ENCODE measurements at places on chromosomes 2 and 18. TPM values are rescaled to one million over a fixed set of nuclear protein-coding genes. Genes with fewer than 3 reads are reported as not detected.

- no peak overlapping the region for H3K27ac ChIP-seq
- H3K36me3 ChIP-seq: no peaks in the 10 kb centered on the region
- DNase-seq: no peak
- H3K27me3 ChIP-seq: peaks cover 1% of the 10 kb centered on the region
- H3K4me1 ChIP-seq: peaks cover 71% of the 10 kb centered on the region
- no peak overlapping the region for H3K4me3 ChIP-seq
These were observed 10.1 kb downstream of the ADAM17 start for GRCh38 chr2:9545502-9545901.

GRCh38 chr2:206127656-206128055 lies 31.6 kb downstream of the NDUFS1 start:
- no peaks in the 10 kb centered on the region for H3K27me3 ChIP-seq
- H3K36me3 ChIP-seq: peaks cover 28% of the 10 kb centered on the region
- H3K27ac ChIP-seq: no peak overlapping the region
- no peak overlapping the region for H3K4me3 ChIP-seq
- DNase-seq: no peak

DNA sequence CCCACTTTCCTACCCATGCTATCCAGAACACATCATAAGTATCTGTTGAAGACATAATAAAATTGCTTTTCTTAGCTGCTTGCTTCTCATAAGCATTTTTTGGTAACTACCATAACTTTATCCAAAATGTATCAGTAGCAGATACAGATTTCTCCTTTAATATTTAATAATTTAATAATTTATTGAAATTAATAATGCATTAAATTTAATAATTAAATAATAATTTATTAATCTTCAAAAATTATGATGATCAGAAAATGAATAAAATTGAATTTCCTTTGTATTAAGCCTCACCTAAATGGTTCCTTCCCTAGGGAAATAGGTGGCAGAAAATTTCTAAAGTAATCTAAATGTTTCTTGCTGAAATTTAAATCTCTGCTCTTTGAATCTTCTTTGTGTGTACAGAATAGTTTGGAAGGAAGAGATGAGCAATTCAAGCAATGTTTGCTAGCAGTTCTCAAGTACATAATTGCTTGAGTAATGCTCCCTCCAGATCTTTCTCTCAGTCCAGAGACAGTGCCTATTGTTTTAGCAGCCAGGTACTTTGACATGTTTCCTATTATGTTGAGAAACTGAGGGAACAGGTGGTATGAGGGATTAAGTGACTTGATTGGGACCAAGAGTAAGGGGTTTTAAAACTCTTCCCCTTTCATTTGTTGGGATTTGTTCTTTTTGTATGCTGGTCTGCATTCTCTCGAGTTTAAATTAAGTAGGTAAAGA lies 123.1 kb upstream of the CYP26B1 start:
- no peaks in the 10 kb centered on the region for H3K27me3 ChIP-seq
- DNase-seq: no peak
- H3K36me3 ChIP-seq: no peaks in the 10 kb centered on the region
- H3K27ac ChIP-seq: no peak overlapping the region

DNA sequence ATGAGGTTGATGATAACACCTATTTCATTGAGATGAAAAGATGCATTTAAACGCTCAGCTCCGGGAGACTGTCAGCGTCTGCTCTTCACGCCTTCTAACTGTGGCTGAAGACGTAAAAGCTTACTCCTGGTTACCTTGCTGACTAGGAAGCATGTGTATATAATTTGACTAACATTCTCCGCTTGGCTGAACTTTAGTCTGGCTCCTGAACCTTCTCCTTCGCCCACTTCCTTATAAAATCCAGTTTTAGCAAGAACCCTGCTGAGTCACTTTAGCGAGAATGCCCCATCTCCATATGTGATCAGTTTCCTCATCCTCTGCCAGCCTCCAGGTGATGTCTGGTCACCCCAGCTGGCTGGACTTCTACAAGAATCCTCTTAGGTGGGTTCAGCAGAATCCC lies 12.7 kb upstream of the CREG2 start:
- H3K27me3 ChIP-seq: peaks cover 3% of the 10 kb centered on the region
- H3K4me1 ChIP-seq: no peaks in the 10 kb centered on the region
- H3K36me3 ChIP-seq: no peaks in the 10 kb centered on the region
- H3K27ac ChIP-seq: no peak overlapping the region
- no peak for DNase-seq

DNA sequence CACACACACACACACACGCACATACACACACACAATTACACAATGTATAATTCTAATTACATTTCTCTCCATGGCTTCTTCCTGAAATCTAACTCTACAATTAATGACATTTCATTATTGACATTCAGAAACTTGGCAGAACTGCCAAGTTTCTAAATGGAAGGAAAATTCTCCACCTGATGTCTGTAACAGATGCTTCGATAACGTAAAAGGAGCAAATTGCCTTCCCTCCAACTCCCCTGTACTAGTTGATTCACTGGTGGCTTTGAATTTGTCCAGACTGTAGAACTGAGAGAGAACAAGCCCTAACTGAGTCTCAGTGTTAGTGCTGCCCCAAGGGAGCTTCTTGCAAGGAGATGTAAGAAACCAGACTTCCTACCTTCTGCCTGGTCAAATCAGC lies 255.1 kb upstream of the TMEM200C start:
- no peaks in the 10 kb centered on the region for H3K4me1 ChIP-seq
- no peak overlapping the region for H3K4me3 ChIP-seq
- H3K27ac ChIP-seq: no peak overlapping the region
- no peak for DNase-seq

- H3K36me3 ChIP-seq: peaks cover 4% of the 10 kb centered on the region
- no peak for DNase-seq
These were observed 36.0 kb downstream of the SMAD7 start for GRCh38 chr18:48914581-48915251.

GRCh38 chr2:221485503-221485870 lies 86.6 kb downstream of the EPHA4 start:
- no peak for DNase-seq
- no peak overlapping the region for H3K4me3 ChIP-seq
- peaks cover 3% of the 10 kb centered on the region for H3K4me1 ChIP-seq
- H3K36me3 ChIP-seq: peaks cover 15% of the 10 kb centered on the region
- no peak overlapping the region for H3K27ac ChIP-seq
- no peaks in the 10 kb centered on the region for H3K27me3 ChIP-seq

DNA sequence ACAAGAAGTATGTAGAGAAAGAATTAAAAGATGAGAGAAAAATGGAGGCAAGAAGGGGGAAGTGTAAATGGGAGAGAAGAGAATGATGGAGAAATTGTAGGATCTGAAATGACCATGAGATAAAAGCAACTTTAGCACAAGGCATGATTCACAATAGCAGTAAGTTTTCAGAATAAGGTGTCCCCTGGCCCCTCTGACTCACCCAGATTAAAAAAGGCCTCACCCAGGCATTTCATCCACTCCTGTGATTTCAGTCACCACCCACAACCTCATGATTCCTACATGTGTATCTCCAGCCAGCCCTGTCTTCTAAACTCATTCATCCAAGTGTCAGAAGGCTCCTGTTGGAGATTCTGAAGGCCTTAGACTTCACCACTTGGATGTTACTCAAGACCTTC lies 56.6 kb downstream of the SP100 start:
- no peak for DNase-seq
- peak overlapping the region; percentile 78 for H3K27ac ChIP-seq
- no peak overlapping the region for H3K4me3 ChIP-seq
- peaks cover 18% of the 10 kb centered on the region for H3K4me1 ChIP-seq
- peaks cover 44% of the 10 kb centered on the region for H3K36me3 ChIP-seq
- peaks cover 5% of the 10 kb centered on the region for H3K27me3 ChIP-seq

GRCh38 chr2:235577404-235578330 lies 83.8 kb downstream of the AGAP1 start:
- H3K4me3 ChIP-seq: no peak overlapping the region
- no peak for DNase-seq
- peaks cover 1% of the 10 kb centered on the region for H3K27me3 ChIP-seq
- no peaks in the 10 kb centered on the region for H3K36me3 ChIP-seq

- DNase-seq: no peak
- peaks cover 5% of the 10 kb centered on the region for H3K4me1 ChIP-seq
- no peak overlapping the region for H3K4me3 ChIP-seq
- no peaks in the 10 kb centered on the region for H3K36me3 ChIP-seq
These were observed 373.3 kb downstream of the IRS1 start for GRCh38 chr2:226426292-226426736.

DNA sequence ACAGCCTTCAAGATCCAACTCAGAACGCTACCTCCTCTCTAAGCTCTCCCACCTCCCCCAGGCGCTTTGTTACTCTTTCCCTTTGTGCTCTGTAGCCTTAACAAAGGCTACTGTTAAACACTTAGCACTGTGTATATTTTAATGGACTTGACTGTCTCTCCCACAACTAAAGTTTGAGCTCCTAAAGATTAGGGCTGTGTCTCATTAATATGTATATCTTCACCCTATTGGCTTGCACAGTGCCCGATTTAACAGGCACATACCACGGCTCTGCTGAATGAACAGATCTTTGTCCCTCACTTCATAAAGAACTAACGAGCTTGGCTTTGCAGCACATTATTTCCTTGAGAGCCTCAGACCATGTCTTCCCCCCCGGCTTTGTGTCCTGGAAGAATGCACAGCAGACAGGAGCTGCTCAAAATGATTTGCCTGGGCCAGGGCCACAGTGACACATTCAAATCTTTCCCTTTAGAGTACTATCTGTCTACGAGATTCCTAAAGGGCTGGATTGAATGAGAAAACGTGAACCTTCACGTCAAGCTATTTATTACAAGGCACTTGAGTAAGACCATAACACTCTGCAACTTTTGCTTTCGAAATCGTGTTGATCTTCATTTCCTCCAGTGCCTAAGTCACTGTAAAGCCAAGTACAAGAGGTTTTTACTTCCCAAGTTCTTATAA lies 22.1 kb downstream of the ABHD3 start:
- H3K36me3 ChIP-seq: no peaks in the 10 kb centered on the region
- peak; percentile 59 for DNase-seq
- H3K4me3 ChIP-seq: no peak overlapping the region
- peaks cover 1% of the 10 kb centered on the region for H3K27me3 ChIP-seq
- peaks cover 10% of the 10 kb centered on the region for H3K4me1 ChIP-seq

- H3K27ac ChIP-seq: no peak overlapping the region
- no peak for DNase-seq
- H3K4me1 ChIP-seq: peaks cover 6% of the 10 kb centered on the region
These were observed 70.5 kb upstream of the ZNF516 start for GRCh38 chr18:76565238-76566173.

DNA sequence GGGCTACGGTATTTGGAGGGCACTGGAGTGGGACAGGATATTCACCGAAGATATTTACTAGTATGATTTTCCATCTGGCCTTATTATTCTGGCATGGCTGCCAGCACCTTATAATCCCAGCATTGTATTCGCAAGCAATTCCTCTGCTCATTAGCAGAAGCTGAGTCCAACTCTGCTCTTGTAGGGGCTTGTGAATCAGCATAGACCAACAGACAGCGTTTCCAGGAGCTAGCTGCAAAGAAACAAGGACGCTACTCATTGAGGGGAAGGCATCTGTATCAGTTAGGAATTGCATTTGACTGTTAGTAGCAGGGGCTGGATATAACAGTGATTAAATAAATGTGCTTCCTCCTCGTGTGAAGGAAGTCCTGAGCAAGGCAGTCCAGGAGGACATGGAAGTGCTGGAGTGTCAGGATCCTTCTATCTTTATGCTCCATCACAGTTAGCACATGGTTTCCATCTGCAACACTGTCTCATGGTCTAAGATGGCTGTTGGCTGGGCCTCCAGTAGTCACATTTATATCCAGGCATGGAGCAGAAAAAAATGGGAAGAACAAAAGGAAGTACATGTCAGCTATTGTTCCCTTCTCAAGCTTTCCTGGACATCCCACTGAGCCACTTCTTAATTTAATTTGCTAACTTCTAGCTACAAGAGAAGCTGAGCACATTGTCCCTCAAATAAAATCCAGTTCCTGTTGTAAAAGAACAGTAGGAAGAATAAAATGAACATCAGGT lies 214.1 kb downstream of the C1D start:
- H3K4me3 ChIP-seq: no peak overlapping the region
- DNase-seq: no peak
- H3K36me3 ChIP-seq: no peaks in the 10 kb centered on the region
- H3K27me3 ChIP-seq: peaks cover 15% of the 10 kb centered on the region
- H3K27ac ChIP-seq: no peak overlapping the region

- DNase-seq: no peak
- peaks cover 6% of the 10 kb centered on the region for H3K36me3 ChIP-seq
- H3K27ac ChIP-seq: no peak overlapping the region
- H3K27me3 ChIP-seq: no peaks in the 10 kb centered on the region
These were observed 125.6 kb downstream of the CTNNA2 start for GRCh38 chr2:79638410-79638809.

- H3K4me3 ChIP-seq: no peak overlapping the region
- H3K36me3 ChIP-seq: no peaks in the 10 kb centered on the region
- H3K27ac ChIP-seq: no peak overlapping the region
- H3K27me3 ChIP-seq: peaks cover 3% of the 10 kb centered on the region
- H3K4me1 ChIP-seq: peaks cover 13% of the 10 kb centered on the region
These were observed 2.1 kb upstream of the SPIRE1 start for GRCh38 chr18:12659904-12660605.

DNA sequence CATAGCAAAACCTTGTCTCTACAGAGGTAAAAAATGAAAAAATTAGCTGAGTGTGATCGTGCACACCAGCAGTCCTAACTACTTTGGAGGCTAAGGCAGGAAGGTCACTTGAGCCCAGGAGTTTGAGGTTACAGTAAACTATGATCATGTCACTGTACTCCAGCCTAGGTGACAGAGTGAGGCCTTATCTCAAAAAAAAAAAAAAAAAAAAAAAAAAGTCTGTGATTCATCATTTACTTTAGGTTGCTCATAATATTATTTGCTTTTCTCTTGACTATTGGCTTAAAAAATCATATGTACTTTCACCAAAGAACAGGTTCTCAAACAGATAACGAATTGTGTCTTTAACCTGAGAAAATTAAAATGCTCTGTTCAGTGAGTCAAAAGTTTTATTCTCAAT lies 129.1 kb downstream of the MYO3B start:
- no peak for DNase-seq
- no peak overlapping the region for H3K27ac ChIP-seq
- no peak overlapping the region for H3K4me3 ChIP-seq
- H3K36me3 ChIP-seq: no peaks in the 10 kb centered on the region
- H3K4me1 ChIP-seq: no peaks in the 10 kb centered on the region

DNA sequence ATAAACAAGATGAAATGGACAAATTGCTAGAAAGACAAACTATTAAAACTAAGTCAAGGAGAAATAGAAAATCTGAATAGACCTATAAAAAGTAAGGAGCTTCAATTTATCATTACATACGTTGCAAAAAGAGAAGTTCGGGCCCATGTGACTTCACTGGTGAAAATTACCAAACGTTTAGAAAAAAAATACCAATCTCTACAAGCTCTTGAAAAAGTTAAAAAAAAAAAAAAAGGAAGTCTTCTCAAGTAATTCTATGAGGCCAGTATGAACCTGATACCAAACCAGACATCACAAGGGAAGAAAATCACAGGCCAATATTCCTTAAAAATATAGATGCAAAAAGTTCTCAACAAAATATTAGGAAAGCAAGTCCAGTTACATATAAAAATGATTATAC lies 20.2 kb upstream of the ACVR2A start:
- H3K27me3 ChIP-seq: peaks cover 8% of the 10 kb centered on the region
- no peak overlapping the region for H3K4me3 ChIP-seq
- no peaks in the 10 kb centered on the region for H3K4me1 ChIP-seq
- no peak for DNase-seq

- peaks cover 35% of the 10 kb centered on the region for H3K4me1 ChIP-seq
- H3K4me3 ChIP-seq: peak overlapping the region; percentile 99
- peaks cover 17% of the 10 kb centered on the region for H3K27me3 ChIP-seq
- peaks cover 6% of the 10 kb centered on the region for H3K36me3 ChIP-seq
- no peak for DNase-seq
These were observed 726 bp upstream of the SS18 start for GRCh38 chr18:26091047-26091630.

GKN1 gene
- polyA plus RNA-seq: not detected

FAP gene
- not detected for polyA plus RNA-seq

LRP1B gene
- polyA plus RNA-seq: not detected

HOXD8 gene
- not detected for polyA plus RNA-seq

NYAP2 gene
- polyA plus RNA-seq: not detected

SPC25 gene
- 1.7 TPM for polyA plus RNA-seq

MAPK4 gene
- polyA plus RNA-seq: not detected

CD28 gene
- polyA plus RNA-seq: 0.13 TPM

GKN2 gene
- polyA plus RNA-seq: not detected

DBI gene
- 788 TPM for polyA plus RNA-seq

Measured in immature natural killer cell (primary cell).